ENCODE measurements at places on chromosomes 1 and 21.
A peak's percentile ranks its signal among the peaks of the same experiment; 100 is the strongest.

DNA sequence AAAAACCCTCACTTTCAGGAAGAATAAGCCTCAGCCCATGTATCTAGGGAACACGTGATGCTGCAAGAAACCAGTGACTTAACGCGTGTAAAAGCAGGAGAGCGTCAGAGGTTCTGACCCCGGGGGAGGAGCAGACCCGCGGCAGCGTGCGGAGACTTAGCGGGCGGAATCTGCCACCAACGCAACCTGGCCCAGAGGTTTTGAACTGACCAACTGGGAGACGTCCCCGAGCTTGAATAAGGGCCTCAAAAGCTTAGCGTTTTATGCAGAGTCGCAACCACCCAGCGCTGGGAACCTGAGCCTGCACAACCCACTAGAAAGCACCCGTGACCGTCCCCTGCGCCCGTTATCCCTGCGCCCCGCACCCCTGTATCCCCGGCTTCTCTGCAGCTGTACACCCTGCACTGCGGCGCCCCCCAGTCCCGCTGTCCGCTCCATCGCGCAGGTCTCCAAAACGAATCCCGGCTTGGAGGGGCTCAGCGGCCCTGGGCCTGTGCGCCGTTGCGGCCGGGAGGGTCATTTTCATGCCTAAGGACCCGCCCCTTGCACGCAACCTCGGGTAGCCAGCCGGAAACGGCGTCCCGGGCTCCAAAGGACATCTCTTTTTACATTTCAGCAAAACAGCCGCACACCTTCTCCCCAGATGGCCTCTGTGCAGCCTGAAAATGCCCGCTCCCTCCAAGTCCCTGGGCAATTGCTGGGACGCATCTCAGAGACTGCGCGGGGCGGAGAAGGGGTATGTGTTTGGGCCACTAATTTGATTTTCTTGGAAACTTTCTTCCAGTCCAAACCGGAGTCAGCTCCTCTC is 29.4 kb upstream of the TRIM17 start:
- DNase-seq: peak; percentile 74

DNA sequence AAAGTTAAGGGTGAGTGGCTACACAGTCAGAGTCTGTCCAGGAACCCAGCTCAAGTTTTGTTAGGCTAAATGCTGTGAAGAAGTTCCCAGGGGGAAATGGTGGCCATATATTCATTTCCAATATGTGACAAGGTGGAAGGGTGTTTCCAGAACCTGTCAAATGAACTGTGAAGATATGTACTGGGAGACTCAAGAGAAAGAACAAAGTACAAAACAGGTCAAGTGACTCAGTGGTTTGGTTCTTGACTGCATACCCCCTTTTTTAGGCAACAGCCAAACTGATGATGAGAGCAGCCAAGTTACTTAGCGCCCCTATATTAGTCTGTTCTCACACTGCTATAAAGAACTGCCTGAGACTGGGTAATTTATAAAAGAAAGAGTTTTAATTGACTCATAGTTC is 18.6 kb upstream of the FBXO28 start:
- no peak for DNase-seq

- DNase-seq: no peak
Observed at GRCh38 chr1:12191242-12192032, 24.6 kb downstream of the TNFRSF1B start.

DNA sequence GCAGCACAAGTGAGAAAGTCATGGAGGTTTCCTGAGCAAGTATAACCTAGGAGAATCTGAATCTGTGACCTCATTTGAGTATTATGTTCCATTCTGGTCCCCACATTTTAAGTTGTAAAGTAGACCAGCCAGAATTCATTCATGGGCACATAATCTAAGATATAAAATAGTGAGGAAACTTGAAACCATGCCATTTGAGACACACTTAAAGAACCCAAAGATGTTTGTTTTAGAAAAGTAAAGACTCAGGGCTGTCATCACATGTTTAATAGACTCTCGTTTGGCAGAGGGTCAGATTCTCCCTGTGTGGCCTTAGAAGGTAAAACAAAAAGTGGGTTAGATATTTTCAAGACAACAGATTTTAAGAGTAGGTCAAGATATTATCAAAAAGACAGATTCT is 6.4 kb downstream of the SZT2 start:
- DNase-seq: no peak

- DNase-seq: no peak
Observed at GRCh38 chr21:20187028-20187427, 811.2 kb upstream of the NCAM2 start.

- DNase-seq: no peak
Observed at GRCh38 chr1:51435878-51436277, 83.2 kb downstream of the EPS15 start.

DNA sequence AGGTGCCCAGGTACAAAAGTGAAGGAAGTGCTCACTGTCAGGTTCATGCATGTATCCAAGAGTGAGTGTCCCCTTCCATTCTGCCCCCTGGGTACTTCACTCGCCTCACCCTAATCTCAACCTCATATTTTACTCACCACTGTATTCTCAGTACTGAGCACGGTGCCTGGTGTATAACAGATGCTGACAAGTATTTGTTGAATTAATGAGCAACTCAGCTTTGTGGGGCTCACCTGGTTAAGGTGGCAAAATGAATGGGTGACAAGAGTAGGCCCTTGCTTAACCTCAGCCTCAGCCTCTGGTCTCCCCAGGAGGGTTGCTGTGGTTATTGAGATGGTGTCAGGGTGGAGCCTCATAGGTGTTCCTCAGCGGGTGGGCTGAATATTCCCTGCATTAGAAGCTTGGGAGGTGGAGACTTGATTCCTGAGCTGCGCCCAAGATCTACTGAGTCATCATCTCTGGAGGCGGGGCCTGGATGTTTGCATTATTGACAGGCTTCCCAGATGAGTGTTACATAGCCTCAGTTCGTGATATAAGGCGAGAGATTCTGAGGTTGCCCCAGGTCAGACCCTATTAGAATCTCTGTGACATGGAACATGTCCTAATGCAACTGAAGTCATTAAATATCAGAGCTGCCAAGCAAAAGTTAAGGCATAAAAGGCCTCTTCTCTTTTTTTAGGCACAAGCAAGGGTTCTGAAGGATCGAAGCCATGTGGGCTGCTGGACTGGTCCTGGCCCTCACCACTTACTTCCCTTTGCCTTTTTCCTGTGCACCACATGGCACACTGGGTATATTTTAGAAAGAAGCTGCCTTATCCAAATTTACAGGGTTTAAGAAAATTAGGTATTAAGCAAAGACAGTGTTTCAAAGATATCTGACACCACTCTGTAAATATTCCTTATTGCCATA is 39.2 kb downstream of the SYT6 start:
- DNase-seq: peak; percentile 26

DNA sequence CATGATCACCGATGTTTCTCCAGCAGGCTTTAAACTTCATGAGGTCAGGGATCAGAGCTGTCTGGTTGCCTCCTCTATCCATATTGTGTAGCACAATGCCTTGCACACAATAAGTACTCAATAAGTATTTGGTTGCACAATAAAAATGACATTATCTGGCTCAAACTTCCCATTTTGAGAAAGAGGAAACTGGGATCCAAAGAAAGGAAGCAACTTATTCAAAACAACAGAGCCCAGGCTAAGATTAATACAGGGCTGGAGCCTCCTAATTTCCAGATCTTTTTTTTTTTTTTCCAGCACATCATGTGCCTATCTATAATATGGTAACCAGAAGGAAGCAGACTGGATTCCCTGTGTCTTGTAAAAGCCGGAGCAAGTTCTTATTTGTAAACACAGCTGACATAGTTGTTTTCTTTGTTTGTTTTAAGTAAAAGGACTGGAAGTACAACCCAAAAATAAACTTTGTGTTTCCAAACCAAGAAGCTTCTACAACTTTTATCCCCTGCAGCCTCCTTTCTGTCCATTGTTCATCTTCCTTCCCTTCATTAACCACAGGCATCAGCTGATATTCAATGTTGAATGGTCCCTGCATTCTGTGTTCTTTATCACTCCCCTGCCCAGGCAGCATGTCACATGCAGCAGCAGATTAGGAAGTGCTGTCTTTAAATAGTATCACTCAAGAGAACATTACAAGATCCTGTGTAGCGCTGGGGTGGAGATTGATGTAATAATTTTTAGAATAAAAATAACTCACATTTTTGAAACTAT is 71.2 kb upstream of the HOOK1 start:
- no peak for DNase-seq

GRCh38 chr1:37612186-37612585 is 16.4 kb upstream of the GNL2 start:
- DNase-seq: no peak

GRCh38 chr1:160830321-160831153 is 32.1 kb downstream of the CD244 start:
- DNase-seq: peak; percentile 12

DNA sequence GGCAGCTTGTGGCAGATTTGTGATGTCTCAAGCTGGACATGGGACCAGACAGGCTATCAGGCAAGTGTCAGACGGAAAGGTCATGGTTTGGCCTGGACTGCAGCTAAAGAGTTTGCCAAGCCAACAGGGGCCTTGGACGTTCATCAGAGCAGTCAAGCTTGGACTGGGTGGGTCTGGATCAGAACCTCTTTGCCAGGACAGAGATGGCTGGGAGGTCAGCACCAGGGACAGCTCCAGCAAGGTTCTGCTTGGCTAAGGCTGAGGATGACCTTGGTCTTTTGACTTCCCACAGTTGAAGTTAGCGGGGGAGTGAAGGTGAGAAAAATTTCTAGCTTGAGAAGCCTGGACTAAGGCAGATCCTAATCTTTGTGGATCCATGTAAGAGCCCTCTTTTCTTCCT is 68.1 kb downstream of the GRIK3 start:
- DNase-seq: no peak

- DNase-seq: no peak
Observed at GRCh38 chr1:167409183-167409582, 109.1 kb downstream of the CD247 start.

DNA sequence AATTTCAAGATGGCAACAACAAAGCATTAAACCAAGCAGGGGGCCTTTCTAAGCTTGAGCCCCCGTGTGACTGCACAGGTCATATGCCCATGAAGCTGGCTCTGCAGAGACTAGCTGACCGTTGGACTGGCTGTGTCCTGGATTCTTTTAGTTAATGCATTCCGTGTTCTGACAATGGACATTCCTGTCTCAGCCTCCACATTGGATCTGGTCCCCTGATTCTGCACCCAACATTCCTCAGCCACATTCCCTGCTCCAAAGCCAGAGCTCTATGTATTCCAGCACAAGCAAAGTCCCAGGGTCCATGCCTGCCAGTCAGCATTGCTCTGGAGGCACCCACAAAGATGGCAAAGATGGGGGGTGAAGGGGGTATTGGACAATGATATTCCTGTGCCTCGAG is 5.1 kb upstream of the NAV1 start:
- no peak for DNase-seq

- no peak for DNase-seq
Observed at GRCh38 chr1:77263708-77264107, 18.1 kb upstream of the AK5 start.

- no peak for DNase-seq
Observed at GRCh38 chr1:232183802-232184201, 446.1 kb downstream of the SIPA1L2 start.

DNA sequence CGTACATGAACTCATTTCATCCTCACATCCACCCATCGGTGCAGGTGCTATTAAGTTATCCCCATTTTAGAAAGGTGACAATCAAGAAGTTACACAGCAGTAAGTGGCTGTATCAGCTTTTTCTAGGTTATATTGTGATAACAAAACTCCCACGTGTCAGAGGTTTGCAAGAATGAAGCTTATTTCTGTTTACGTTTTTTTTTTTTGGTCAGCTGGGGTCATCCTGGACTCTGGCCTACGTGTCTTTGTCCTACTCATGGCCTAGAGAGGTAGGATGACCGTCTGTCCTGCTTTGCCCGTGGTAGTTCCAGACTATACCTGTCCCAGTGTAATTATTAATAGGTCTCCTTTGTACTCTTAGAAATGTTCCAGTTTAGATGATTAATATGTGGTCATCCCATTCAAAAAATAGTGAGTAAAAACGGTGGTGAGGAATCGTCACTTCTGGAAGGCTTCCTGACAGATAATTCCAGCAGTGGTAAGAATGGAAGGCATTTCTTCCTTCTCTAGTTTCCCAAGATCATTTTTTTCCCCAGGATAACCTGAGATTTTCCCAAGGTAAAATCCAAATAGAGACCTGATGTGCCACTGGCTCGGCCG is 64.2 kb upstream of the KIF26B start:
- DNase-seq: no peak

DNA sequence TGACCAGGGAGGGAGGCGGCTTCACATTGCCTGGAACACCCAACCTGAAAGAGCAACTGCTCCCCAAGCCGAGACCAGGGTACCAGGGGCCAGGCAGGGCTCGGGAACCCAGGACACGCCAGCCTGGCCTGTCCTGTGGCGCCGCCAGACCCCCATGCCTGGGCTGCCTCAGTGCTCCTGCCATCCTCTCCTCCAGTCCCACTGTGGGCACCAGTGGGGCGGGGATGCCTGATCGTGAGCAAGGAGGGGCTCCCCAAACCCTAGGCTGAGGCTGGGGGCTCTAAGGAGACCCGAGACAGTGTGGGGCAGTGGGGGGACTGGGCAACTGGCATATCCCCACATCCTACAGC is 45.1 kb downstream of the WNT9A start:
- no peak for DNase-seq

DNA sequence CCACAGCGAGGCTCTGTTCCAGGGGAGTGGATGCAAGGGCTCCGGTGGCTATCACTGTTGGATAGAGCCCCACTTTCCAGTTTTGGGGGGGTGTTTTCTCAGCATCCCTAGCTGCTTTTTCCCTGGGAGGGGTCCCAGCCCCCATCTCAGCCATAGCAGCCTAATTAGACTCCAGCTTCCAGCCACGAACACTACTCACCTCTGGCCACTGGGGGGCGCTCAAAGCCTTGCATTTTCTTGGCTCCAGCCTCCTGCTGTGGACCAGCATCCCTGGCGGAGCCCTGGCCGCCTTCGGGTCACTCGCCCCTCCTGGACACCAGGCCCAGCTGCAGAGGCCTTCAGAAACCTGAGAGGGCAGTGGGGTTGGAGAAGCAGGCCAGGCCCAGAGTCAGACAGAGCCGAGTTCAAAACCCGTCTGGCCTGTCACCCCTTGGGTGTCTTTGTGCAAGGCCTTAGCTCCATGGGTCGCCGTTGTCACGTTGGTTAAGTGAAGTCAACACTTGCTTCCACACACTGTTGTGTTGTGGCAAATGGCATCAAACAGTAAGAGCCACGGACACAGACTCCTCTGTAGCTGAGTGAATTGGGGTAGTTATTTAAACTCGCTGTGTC is 93.5 kb upstream of the ACTL8 start:
- peak; percentile 50 for DNase-seq

DNA sequence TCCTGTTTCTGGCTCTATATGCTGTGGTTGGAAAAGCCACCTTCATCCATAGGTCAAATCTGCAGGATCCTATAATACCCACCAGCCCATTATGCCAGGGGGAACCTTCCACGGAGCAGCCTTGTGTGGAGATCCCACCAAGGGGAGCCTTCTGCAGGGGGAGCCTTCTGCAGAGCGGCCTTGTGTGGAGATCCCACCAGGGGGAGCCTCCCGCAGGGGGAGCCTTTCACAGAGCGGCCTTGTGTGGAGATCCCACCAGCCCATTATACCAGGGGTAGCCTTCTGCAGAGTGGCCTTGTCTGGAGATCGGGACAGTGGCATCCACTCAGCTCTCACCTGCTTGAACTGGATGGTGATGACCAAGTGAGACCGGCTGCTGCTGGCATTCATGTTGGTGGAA is 85.3 kb downstream of the SCCPDH start:
- no peak for DNase-seq
